Stromal cell of bone marrow (primary cell): ENCODE measurements at places on chromosomes 7 and 10.

DNA sequence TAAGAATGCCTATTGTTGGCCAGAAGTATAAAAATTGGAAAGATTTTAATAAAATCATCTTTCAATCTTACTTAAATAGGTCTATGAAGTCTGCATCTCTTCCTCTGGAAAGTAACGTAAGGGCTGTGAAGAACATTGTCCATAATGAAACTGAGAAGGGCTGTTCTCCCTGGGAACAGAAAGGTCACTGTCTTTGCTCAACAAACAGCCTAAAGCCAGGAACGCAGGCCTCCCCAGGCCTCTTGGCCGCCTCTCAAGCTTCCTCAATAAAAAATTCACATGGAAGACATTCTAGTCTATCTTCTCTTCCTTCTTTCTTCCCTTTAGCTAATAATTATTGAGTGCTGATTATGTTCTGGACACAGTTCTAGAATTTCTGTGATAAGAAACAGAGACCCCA lies 9.1 kb upstream of the IDI2 start:
- no peak for DNase-seq

- no peak for DNase-seq
Measured at GRCh38 chr10:72525277-72525676, 100.6 kb downstream of the MICU1 start.

- DNase-seq = no peak
Measured at GRCh38 chr10:14023673-14024328, 306.9 kb downstream of the FRMD4A start.

- DNase-seq = peak; percentile 38
Measured at GRCh38 chr7:114081606-114082425, 163.0 kb upstream of the PPP1R3A start.

GRCh38 chr7:25978466-25978865 lies 173.5 kb upstream of the NFE2L3 start:
- DNase-seq = no peak

DNA sequence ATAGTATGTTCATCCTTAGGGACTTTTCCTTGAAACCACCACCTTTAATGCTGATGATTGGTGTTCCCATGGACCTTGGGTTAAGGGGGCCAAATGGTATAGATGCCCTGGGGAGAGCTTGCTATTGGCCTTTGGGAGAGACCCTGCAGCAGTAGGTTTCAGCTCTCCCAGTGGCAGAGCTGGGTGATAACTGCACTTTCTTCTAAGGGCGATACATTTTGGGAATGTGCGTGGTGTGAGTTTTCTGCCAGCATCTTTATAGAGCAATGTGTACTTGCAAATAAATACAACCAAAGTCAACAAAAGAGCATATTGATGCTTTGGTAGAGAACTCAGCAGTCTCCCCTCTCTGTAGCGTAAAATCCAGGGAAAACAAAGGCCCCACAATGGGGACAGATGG lies 404.1 kb downstream of the PAXIP1 start:
- DNase-seq = no peak

- DNase-seq = no peak
Measured at GRCh38 chr10:980468-981093, 7.7 kb upstream of the GTPBP4 start.

DNA sequence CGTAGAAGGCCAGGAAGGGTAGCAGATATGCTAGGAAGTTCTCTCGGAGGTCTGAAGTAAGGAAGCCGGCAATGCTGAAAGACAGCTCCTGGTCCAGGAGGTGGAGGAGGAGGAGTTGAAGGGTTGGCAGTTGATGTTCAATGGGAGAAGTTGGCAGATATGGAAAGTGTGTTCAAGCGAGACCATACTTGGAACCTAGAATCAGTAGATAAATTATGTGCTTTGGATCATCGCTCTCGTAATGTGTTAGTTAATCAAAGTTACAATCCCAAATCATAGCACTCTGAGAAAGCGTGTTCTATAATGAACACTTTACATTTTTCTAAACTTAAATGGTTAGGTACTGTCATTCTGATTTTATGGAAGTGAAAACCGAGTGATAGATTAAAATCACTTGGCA lies 152.9 kb downstream of the CELF2 start:
- no peak for DNase-seq

- DNase-seq = peak; percentile 51
Measured at GRCh38 chr7:82740246-82740848, 296.8 kb upstream of the CACNA2D1 start.

DNA sequence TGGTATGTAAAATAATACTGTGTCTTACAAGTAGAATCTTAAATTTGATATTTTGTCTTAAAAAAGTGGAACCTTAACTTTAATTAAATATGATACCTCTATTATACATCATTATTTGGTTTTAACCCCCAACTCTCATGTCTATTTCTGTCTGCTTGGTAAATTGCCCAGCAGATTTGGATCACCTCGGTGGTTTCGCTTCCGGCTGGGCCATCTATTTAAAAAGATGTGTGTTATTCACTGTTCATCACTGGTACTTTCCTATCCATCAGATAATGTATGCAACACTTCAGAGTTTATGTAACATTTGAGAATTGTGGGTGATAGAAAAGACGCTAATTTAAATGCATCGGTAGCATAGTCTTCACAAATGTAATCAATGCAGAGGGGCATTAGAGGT lies 119.7 kb downstream of the SND1 start:
- no peak for DNase-seq

DNA sequence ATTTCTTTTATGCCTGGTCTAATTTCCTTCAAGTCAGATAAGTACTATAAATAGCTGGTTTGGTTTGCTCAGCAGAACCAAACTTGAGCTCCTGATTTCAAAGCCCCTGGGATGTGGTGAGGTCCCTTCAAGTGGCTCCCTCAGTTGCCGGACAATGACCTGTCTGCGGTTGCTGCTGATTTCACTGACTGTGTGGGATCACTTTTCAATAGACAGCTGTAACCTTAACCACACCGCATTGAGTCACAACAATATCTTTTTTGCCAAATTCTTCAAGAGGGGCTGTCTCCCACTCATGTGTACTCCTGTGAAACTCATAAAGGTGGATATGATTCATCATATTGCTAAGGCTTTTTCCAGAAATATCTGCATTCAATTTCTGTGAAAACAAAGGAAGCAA lies 23.1 kb upstream of the ITGA8 start:
- no peak for DNase-seq

DNA sequence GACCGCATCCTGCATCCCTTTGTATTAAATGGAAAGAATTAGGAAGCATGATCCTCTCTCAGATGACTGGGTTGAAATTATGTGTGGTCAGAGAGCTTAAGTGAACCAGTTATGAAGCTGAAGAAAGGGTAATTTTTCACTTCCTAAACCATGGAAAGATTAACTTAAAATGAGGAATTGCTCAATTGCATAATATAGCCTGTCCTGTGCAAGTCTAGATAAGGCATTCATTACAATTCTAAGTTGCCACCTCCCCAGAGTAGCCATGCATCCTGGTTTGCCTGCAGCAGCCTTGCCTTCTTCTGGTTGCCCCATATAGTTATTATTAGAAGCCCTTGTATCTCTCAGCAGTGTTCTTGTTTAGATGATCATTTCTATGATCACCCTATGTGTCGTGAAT lies 45.3 kb downstream of the STARD3NL start:
- DNase-seq = no peak

- no peak for DNase-seq
Measured at GRCh38 chr10:125548878-125549277, 134.1 kb downstream of the TEX36 start.

DNA sequence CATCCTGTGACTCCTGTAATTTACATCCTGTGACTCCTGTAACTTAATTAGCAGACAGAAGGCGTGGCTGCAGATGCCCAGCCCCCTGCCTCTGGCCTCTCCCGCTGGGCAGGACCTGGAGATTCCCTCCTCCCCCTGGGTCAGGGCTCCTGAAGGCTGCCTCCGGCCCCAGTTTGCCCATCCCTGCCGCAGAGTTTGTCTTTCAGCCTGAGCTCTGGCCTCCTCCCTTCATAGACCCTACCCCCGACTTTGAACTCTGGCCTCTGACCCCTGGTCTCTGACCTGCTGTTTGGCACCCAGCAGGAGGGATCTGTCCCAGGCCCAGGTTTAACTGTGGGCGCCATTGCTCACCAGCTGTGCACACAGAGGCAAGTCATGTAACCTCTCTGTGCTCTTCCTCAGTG lies 45.6 kb downstream of the ELFN1 start:
- DNase-seq = no peak

DNA sequence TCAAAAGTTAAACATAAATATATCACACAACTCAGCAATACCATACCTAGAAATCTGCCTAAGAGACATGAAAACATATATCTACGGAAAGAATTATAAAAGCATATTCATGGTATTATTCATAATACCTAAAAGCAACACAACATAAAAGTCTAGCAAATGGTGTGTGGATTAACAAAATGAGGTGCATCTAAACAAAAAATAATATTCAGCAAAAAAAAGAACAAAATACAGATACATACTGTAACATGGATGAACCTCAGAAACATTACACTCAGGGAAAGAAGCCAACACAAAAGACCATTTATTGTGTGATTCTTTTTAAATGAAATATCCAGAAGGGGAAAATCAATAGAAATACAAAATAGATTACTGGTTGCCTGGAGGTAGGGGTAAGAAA lies 155.0 kb downstream of the IMMP2L start:
- no peak for DNase-seq

GRCh38 chr10:63114031-63114814 lies 18.9 kb upstream of the NRBF2 start:
- DNase-seq = peak; percentile 94

- DNase-seq = no peak
Measured at GRCh38 chr10:102581401-102581800, 62.9 kb upstream of the TRIM8 start.

DNA sequence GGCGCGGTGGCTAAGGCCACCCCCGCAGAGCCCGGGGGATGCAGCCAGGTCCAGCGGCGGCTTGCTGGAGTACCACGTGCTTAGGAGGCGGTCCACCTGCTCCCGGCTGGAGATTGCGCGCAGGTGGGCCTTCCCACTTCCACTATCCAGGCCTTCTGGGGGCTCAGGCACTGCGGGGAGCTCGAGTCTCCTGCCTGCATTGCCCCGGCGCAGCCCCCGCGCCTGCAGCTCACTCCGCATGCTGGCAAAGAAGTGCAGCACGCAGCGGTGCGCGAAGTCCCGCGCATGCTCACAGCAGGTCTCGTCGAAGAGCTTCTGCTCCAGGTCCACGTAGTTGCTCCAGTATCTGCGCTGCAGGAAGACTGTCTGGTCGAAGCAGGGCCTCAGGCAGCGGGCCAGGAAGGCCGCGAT lies 5.8 kb downstream of the CALHM3 start:
- no peak for DNase-seq

DNA sequence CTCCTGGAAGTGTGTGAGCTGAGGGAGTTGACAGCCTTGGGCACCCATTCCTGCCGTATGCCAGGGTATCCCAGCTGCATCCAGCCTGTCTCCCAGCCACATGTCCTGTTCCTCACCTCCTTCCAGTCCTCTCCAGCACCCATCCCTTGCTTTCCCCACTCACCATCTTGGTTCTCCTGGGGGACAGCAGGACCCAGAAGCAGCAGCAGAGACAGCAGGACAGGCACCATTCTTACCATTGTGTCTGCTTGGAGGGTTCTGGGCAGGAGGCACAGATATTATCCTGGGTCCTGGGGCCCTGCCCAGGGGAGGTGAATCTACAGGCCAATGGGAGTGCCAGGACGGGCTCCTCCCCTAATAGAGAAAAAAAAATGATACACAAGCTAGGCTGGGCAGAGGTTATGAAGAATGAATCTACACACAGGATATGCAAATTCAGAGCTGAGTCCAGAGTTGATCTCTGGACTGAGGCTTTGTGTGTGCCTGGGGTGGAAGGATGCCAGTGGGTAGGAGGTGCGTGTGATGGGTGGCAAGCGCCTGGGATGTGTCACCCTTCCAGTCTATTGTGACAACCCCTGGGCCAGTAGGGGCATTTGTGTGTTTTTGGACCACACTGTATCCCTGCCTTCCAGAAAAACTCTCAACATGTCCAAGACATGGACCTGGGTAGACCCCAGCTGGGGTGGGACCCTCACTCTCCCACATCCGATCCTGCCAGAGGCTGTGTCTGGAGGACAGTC lies at the start of gene AZGP1:
Gene AZGP1, minus strand, starts transcription at position 250 of the 740 bp plus-strand sequence. Its CDS starts 11 bp downstream, at position 239.
- DNase-seq = no peak

GRCh38 chr7:76064208-76064970 lies 16.5 kb downstream of the MDH2 start:
- DNase-seq = no peak

GRCh38 chr10:86888585-86889381 lies 68.6 kb downstream of the MMRN2 start:
- DNase-seq = peak; percentile 33

GRCh38 chr10:99344715-99345114 lies 15.6 kb downstream of the CNNM1 start:
- DNase-seq = no peak

- no peak for DNase-seq
Measured at GRCh38 chr7:101169110-101169837, 3.9 kb upstream of the VGF start.

GRCh38 chr10:51176976-51177695 lies 102.8 kb downstream of the PRKG1 start:
- DNase-seq = peak; percentile 36

- DNase-seq = peak; percentile 50
Measured at GRCh38 chr7:148142660-148143248, 447.8 kb upstream of the C7orf33 start.

DNA sequence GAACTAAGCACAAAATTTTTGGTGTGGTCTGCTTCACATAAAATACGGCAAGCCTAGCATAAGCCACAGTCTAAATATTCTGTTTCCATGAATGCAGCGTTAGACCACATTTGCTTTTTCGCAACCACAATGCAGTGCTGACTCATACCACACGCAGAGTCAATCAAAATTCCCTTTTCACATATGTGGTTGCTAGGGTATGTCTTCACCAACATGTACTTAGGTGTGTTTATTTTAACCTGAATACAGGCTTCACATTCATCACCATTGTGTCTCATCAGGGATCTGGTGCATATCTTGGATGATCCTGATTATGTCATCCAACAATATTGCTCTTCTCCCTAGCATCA lies 90.8 kb downstream of the CHN2 start:
- peak; percentile 71 for DNase-seq

- no peak for DNase-seq
Measured at GRCh38 chr10:122699796-122700455, at the start of gene C10orf120. Gene C10orf120 (minus strand): TSS chr10:122699846. CDS start chr10:122699790, 56 bp downstream.

DNA sequence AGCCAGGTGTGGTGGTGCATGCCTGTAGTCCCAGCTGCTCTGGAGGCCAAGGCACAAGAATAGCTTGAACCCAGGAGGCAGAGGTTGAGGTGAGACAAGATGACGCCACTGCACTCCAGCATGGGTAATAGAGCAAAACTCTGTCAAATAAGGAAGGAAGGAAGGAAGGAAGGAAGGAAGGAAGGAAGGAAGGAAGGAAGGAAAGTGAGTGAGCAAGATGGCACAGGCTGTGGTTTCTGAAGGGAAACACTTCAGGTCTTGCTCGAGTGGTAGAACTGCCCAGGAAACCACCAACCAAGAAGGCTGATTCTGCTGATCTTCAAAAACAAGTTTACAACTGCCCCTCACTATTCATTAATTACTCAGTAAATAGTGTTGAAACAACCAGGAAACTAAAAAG lies 45.2 kb downstream of the EZH2 start:
- DNase-seq = no peak

- DNase-seq = no peak
Measured at GRCh38 chr10:14621037-14621436, 153.7 kb downstream of the FAM107B start.
